Aorta (tissue), 5 donors: ENCODE measurements at places on chromosomes 1 and 21. TPM values are rescaled to one million over a fixed set of nuclear protein-coding genes. Genes with fewer than 3 reads are reported as not detected.

GRCh38 chr1:62271948-62272728 lies 47.1 kb downstream of the KANK4 start:
- no peak for DNase-seq

DNA sequence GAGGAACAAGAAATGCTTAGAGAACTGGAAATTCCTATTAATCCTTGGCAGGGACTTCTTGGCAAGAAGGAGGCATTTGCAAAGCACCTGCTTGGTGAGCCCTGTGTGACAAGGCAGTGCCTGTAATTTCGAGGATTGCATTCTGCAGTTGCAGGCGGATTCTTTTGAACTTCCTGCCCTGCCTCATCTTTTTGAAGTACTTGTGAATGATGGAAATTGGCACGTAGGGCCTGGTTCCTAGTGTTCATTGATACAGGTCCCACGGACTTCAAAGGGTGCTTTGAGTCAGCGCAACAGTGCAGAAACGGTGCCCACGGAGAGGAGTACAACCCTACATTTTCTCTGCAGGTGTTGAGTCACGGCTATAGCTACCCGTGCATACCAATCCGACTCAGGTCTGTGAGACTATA lies 6.4 kb downstream of the HUNK start:
- no peak for DNase-seq

GRCh38 chr1:225866061-225866837 lies 15.9 kb downstream of the TMEM63A start:
- no peak for DNase-seq

DNA sequence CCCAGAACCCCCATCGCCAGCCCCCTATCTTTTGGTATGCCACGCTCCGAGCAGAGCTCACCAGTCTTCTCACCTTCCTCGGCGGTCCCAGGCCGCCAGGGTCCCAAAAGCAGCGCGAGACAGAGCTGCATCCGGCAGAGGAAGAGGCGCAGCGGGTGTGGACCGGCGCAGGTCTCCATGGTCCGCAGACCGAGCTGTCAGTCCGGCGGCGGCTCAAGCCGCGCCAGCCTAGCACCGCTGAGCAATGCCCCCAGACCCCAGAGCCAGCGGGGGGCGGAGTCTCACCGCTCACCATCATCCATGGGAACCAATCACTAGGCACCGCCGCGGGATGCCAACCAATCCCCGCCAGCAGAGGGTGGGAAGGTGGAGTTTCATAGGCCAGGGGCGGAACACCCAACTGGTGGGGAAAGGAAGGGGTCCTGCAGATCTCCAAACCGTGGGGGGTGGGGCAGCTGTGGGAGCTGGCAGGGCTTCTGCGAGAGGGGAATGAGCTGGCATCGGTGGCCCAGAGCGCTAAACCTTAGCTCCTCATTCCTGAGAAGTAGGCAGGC lies at the start of gene EPHA10:
TSS of gene EPHA10 (minus strand) at position 233 of the 554 bp plus-strand sequence. CDS start at position 179, 54 bp downstream.
- no peak for DNase-seq

GRCh38 chr21:46323227-46323709 lies 402 bp downstream of the C21orf58 start:
- DNase-seq = no peak

GRCh38 chr1:84122780-84123382 lies 21.2 kb upstream of the PRKACB start:
- peak; percentile 55 for DNase-seq

DNA sequence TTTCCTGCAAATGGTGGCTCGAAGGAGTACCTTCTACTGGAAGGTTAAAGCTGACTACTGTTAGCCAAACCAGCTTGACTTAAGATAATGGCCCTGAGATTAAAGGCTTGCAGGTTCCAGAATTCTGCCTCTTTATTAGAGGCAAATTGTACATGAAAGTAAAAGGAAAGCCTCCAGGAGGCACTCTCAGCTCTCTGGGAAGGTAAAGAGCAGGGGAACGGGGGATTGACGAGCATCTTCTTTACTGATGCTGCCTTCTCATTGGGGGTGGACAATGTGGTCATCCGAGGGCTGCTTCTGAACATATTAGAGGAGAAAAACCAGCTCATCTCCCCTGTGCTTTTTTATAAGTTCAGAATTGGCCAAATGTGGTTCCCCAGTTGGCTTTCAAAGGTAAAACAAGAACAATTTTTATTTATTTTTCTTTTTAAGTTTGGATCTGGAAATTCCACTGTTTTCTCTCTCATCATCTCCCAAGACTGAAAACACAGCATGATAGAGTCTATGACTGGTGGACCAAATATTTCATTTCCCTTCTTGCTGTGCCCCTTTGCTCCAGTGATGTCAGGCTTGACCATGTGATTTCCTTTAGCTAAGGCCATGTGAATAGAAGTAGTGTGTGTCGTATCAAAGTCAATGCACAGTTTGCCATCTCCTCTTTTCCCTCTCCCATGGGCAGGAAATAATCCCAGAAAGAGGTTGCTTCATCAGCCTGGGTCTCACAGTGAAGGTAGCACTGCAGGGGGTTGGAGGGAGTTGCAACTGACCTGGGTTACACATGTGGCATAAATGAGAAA lies 292.7 kb downstream of the PRDM2 start:
- no peak for DNase-seq

- no peak for DNase-seq
These were observed 6.9 kb downstream of the LMNA start for GRCh38 chr1:156121457-156121856.

DNA sequence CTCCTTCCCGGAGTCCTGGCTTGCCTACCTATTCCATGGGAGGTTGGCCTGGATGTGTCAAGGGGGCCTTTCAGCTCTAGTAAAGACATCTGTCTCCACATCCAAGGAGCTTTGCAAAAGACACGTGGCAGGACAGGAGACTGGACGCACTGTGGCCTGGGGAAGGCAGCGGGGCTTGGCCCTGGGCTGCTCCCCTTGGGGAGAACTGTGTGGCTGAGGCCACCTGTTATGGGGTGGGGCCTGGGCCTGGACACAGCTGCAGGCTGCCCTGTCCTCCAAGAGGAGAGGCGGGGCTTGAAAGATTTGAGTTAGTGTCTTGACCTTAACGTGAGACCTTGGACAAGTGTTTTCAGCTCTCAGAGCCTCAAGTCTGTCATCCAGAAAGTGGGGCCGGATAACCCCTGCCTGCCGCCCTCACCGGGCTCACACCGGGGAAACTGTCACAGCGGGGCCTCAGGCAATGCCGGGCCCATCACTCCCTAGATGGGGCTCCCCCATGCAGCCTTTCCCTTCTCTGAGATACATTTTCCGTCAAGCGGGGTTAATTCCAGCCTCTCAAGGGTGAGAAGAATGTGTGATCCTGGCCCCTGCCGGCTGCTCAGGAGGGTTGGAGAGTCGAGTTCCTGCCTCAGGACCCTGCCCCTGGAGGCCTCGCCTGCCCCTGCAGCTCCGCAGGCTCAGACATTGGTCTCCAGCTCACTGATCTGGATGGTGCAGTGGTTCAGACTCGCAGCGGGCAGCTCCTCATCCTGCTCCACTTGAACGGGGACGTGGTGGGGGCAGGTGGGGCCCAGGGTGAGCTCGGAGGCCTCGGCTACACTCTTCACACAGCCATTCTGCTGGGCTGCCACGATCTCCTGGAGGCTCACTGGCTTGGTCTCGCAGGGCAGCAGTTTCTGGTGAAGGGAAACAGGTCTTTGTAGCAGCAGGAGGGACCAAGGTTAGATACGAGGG lies 25.6 kb downstream of the PODN start:
- no peak for DNase-seq

DNA sequence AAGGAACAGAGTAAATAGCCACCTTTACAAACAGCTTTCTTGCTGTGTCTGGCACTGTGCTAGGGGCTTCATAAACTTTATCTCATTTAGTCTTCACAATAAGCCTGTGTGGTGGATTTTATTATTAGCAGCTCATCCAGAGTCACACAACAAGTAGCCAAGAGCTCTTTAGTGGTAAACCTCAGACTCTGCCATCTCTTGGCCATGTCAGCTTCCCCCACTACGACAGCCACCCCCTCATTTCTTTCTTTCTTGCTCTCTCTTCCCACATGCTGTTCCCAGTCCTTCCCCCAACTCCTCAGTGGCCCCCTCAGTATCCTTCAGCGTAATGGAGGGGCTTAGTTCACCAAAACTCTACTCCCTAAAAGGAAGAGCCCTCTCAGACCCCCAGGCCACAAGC lies 1.2 kb upstream of the ZNF683 start:
- DNase-seq = no peak

Gene ANKRD65
- total RNA-seq = 6.9 TPM

Gene DNALI1
- 5.1 TPM for total RNA-seq

Gene CR1L
- not detected for total RNA-seq

Gene TRIM67
- not detected for total RNA-seq

Gene GLMP
- 36.4 TPM for total RNA-seq
